Esophagus squamous epithelium (tissue), 5 donors: ENCODE measurements at places on chromosomes 11 and 22.

DNA sequence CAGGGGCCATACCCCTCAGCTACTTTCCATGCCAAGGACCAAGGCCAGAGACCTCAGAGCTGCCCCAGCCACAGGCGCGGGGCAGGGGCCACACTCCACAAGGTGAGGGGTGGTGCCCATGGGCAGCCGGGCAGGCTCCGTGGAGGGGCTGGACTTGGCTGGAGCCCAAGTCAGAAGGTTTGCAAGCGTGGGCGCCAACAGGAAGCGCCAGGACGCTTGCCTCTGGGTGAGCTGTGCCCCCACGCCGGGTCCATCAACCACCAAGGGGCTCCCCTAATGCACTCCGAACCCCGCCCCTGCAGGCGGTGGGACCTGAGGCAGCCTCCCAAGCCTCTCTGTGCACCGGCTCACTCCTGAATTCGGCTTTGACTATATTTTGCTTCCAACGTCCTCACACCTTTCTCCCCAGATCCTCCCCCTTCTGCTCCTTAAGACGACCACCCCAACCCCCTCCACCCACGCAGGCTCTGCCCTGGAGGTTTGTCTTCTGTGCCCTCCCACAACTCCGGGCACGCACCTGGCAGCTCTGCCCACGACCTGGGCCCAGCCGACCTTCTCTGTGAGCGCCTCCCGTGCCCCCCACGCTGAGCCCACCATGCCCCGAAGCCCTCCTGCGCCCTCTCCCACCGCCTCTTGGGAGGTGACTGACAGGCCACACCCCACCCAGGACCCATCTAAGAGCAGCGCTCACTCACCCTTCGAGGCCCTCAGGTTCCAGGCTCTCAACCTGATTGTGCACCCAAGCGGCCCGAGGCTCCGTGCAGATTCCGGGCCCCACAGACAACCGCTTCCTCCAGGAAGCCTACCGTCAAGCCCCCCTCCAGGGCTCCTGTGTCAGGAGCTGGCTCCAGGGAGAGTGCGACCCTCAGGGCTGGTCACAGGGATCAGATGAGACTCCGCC, 2.6 kb upstream of the PKP3 start:
- no peak for DNase-seq

DNA sequence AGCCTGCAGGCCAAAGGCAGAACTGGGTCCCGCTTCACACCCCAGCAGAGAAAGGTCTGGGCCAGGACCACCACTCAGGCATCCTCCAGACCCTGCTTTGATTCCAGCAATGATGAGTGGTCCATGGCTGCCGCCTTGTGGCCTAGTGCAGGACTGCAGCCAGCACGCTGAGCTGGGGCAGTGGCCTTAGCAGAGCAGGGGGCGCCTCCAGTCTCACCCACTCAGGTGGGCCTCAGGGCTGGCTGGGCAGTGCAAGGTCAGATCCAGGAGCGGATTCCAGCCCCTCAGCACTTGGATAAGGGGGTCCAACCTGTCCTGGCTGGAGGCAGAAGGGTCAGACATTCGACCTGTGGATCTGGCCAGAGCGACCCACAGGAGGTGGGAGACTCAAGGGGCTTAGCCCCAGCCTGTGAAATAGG, 9.6 kb upstream of the PDE2A start:
- no peak for DNase-seq

GRCh38 chr11:126824035-126824607, 176.4 kb downstream of the KIRREL3 start:
- no peak for DNase-seq

DNA sequence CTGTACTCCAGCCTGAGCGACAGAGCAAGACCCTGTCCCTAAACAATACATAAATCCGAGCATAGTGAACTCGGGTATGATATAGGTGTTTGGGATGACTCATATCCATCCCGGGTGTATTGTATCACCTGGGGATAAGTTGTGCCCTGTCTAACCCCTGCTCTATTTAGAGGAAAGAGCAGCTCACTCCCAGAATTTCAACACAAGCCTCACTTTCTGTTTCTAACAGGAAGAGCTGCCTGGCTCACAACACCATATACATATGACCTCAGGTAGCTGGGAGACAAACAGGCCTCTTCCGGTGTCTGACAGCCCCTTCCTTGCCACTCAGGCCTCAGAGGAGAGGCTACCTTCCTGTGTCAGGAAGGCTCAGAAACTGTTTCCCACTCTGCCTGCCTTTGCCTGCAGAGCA, 9.9 kb upstream of the MICALL1 start:
- no peak for DNase-seq

- DNase-seq = no peak
Measured at GRCh38 chr11:69558519-69558941, 77.1 kb downstream of the LINC01488 start.

GRCh38 chr22:40605761-40606160, 30.8 kb downstream of the MRTFA start:
- DNase-seq = no peak

DNA sequence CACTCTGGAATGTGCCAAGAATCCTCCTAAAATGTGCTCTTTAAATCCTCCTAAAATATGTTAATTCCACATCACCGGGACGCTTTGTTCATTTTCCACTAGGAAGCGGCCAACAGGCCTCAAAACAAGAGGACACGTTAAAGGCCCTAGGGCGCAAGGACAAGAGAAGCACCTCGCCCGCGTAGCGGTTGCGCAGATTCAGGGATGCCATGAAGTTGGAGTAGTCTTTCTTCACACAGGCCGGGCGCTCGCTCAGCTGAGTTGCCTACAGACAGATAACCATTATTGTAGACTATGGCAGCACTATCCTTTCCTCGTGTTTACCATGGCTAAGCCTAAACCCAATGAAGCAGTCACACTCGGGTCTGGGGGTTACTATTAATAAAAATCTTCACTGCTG, 29.5 kb upstream of the SERPIND1 start:
- no peak for DNase-seq
